Activated CD4-positive, CD25-positive, alpha-beta regulatory T cell (primary cell): ENCODE measurements at places on chromosomes 4 and X.

DNA sequence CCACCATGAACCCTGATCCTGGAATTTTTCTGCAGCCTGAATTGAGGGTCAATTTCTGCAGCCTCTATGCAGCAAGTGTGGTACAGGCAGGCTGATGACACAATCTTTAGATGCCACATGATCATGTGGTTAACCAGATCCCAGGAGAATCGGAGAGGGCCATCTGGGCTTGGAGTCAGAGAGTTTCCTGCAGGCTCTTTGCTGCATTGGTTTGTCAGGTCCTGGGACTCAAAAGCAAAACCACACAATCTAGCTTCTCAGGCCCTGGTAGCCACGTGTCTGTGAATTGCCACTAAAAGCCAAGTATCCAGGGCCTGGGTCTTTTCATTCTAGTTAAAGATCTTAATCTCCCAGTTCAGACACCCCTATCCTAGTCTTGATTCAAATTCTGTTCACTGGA lies 464.5 kb downstream of the BCOR start:
- no peak for DNase-seq

DNA sequence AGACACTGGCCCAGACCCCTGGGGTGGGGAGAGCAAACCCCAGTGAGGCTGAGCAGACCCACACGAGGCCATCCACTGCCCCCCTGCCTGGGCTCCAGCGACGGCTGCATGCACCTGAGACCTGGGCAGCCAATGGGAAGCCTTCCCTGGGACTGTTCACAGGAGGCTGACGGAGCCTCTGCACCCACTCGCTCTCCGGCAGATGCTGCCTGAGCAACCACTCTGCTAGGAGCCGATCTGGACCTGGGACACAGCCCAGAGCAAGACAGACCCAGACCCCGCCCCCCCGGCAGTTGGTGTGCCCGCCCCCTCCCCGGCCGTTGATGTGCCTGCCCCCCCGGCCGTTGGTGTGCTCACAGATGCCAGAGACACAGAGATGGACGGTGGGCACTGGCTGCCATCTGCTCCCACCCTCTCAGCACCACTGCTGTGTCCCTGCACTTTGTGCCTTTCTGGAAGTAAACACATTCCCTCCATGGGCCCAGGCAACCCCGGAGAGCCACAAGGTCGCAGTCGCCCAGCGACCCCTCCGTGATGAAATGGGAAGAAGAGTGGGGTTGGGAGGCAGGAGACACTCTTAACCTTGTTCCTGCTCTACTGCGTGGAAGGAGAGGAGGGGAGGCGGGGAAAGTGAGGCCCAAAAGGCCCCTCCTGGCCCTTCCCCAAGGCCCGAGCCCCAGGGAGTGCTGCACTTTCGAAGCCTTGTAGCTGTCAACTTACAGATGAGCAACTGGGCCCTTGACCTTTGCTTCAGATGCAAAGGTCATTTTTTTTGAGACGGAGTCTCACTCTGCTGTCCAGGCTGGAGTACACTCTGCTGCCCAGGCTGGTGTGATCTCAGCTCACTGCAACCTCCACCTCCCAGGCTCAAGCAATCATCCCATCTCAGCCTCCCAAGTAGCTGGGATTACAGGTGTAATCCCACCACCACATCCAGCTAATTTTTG lies 62.0 kb downstream of the ZFYVE28 start:
- no peak for DNase-seq

- no peak for DNase-seq
Observed at GRCh38 chr4:156945532-156945931, 26.1 kb downstream of the PDGFC start.

- DNase-seq: no peak
Observed at GRCh38 chr4:19401301-19402080, 850.2 kb upstream of the SLIT2 start.

- DNase-seq: no peak
Observed at GRCh38 chrX:21816136-21816535, 23.3 kb upstream of the MBTPS2 start.

DNA sequence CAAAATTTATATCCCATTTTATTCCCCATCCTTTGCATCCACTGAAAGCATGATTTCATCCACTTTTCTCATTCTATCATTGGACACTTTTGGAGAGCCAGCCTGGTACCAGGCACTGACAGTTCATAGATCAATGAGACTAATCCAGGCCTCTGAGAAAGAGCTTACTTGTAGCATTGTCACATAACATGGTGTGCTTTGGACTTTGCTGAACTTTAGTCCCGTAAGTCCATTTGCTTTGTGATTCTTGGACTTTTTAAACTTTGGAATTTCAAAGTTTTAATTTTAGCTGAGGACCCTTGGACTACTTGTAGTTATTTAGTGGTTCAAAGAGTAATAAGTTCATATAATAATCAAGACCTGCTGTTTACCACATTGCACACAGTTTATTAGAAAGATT lies 11.5 kb downstream of the LIAS start:
- DNase-seq: no peak

- DNase-seq: no peak
Observed at GRCh38 chrX:64975491-64975890, 759 bp downstream of the ZC4H2 start.

GRCh38 chr4:123412091-123412505 lies 15.5 kb downstream of the SPRY1 start:
- DNase-seq: no peak

GRCh38 chr4:173532725-173533511 lies 2.9 kb upstream of the HAND2 start:
- no peak for DNase-seq

DNA sequence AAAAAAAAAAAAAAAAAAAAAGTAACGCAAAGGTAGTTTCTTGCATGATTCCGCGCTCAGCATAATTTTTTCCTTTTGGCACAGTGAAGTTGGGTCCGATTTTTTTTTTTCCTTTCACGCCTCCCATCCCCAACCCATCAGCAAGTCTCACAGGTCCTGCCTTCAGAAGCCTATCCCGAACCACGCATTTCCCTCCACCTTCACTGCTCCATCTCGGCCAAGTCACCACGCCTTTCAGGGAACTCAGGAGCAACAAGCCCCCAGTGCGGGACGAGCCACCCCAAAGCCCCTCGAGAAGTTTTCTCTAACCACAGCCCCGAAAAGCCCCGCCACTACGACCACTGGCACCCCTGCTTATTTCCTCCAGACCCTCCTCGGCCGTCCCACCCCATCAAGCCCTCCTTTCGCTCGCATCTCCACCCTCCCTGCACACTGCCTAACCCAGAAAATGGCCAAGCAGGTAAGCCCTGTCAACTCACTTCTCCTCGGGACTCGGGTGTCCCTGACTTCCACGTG lies 1.0 kb downstream of the SLBP start:
- no peak for DNase-seq

DNA sequence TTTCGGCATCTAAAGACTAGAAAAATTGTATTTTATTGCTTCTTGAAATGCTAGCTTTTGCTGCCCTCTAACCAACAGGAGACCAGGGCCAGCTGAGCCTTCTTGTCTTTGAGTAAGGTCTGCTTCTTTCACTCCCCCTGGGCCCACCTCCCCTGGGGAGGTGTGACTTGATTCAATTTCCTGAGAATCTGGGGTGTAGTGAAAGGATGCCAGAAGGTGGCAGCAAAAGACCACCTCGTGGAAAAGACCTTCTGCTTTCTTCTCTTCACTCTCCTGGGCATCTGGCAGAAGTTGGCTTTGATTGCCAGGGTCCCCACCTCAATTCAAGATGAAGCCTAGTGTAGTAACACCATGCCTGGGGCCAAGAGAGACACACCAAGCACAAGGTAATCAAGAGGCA lies 96.5 kb upstream of the MAOA start:
- peak; percentile 0 for DNase-seq

GRCh38 chrX:48492293-48492910 lies 16.4 kb upstream of the PORCN start:
- DNase-seq: no peak

GRCh38 chr4:97132435-97132834 lies 1010.8 kb downstream of the STPG2 start:
- DNase-seq: no peak

DNA sequence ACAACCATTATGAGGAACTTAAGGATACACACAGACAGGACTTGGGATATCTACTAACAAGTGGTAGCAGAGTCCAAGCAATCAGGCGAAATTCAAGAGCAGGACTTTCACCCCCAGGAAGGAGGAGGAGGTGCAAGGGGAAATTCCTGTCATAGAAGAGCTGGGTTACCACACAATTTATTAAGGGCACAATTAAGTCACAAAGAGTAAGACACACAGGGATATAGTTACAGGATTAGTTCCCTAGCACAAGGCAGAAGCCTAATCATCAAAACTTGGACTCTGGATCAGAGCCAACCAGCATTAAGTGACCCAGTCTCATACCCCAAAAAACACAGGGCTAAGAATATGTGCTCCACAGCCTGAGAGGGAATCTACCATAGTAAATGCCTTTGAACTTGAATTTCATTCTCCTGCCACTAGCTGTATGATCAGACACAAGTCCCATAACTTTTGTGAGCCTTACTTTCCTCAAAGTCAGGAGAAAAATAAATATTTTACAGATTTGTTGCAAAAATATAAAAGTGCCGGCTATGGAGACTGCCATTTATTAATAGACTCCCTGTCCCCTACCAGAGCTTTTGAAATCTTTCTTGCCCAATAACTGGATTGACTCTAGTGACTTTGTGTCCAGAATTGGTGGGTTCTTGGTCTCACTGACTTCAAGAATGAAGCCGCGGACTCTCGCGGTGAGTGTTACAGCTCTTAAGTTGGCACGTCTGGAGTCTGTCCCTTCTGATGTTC lies 87.0 kb downstream of the SYNPO2 start:
- DNase-seq: no peak

DNA sequence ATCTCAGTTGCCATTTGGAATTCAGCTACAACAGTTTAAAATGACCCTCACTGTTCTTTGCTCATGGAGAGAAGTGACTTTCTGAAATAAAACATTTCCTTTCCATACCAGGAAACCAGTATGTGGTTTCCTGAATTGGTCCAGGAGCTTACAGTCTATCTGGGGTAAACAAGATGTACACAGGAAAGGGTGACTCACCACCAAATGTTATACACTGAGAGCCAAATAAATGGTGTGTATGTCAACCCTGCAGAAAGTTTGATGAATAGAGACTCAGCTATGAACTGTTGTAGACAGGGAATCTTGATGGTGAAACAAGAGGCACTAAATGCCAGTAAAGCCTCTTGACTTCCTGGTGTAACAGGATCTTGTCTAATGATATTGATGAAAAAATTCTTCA lies 100.4 kb downstream of the HS6ST2 start:
- DNase-seq: no peak

- DNase-seq: no peak
Observed at GRCh38 chr4:83370640-83370906, 35.9 kb upstream of the HPSE start.

- no peak for DNase-seq
Observed at GRCh38 chr4:187307131-187307530, 583.5 kb upstream of the FAT1 start.

- DNase-seq: no peak
Observed at GRCh38 chr4:8381814-8382581, 58.5 kb downstream of the ACOX3 start.

GRCh38 chr4:135508006-135508714 lies 1306.6 kb upstream of the PABPC4L start:
- DNase-seq: no peak

- DNase-seq: no peak
Observed at GRCh38 chrX:44035571-44035970, 62.4 kb upstream of the NDP start.

- DNase-seq: no peak
Observed at GRCh38 chrX:122046226-122046625, 998.8 kb downstream of the GLUD2 start.

DNA sequence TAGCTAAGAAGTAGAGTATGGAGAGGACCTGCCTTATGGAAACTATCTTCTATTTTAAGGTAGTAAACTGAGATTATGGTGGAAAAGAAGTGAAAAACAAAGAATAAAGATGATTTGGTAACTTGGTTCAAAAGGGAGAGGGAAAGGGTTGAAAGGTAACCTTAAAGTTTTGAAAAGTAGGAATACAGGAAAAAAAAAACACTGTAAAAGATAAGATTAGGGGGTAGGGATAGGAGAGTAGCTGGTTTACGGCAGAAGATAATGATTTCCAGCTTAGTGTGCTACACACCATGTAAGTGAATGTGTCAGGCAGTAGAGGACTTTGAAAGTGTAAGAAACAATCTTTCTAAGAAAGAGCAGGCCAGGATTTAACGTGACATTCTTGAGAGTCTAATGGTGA lies 35.3 kb downstream of the FAM13A start:
- DNase-seq: no peak

GRCh38 chr4:177473991-177474390 lies 31.8 kb upstream of the AGA start:
- DNase-seq: no peak

DNA sequence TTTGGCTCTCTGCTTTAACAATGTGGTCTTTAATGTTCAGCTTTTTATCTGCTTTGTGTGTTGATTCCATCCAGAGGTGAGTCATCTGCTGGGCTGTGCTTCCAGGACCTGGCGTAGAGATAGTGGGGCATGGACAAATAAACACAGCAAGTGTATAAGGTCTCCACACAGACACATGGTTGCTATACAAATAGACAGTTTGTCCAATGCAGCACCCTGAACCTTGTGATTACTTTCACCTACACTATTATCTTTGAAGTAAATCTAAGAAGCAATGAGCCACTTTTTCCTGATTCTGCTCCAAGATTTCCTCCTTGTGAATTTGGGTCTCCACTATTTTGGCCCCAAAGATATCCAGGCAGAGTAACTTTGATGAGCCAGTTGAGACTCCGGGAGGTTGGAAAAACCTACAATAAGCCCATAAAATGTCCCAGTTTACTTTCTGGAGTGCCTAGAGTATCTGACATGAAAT lies 12.1 kb downstream of the PPARGC1A start:
- no peak for DNase-seq

GRCh38 chr4:113113151-113113550 lies 63.7 kb downstream of the ANK2 start:
- DNase-seq: no peak

DNA sequence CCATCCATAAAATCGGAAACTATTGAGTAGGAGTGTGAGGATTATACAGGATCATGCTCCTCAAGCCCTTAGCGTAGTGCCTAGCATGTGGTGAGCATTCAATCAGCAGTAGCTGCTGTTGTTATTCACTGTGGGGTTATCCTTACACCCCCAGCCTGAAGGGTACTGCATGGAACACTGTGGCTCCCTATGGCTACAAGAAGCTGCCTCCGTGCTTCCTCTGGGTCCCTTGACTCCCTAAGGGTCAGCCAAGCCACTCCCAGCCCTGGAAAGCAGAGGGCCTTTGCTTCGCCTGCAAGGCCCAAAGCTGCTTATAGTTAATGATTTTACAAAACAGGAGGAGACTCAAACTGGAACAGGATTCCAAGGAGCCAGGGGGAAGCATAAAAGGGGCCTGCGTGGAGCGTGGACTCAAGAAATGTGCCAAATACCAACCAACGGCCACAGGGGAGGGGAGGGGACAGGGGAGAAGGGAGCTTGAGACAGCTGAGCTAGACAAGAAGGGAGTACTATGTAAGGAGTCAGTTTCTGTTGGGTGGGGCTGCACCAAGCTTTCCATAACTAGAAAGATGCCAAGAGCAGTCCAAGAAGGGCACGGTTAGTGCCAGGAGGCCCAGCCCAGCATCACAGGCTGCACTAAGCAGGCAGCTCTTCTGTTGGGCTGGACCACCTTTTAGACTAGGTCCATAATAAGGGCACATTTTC lies 15.9 kb downstream of the SEPTIN6 start:
- no peak for DNase-seq

- DNase-seq: no peak
Observed at GRCh38 chr4:88136249-88136648, 22.2 kb downstream of the ABCG2 start.
